Putamen (tissue), 1 donor: ENCODE measurements at places on chromosomes 2 and 18.

DNA sequence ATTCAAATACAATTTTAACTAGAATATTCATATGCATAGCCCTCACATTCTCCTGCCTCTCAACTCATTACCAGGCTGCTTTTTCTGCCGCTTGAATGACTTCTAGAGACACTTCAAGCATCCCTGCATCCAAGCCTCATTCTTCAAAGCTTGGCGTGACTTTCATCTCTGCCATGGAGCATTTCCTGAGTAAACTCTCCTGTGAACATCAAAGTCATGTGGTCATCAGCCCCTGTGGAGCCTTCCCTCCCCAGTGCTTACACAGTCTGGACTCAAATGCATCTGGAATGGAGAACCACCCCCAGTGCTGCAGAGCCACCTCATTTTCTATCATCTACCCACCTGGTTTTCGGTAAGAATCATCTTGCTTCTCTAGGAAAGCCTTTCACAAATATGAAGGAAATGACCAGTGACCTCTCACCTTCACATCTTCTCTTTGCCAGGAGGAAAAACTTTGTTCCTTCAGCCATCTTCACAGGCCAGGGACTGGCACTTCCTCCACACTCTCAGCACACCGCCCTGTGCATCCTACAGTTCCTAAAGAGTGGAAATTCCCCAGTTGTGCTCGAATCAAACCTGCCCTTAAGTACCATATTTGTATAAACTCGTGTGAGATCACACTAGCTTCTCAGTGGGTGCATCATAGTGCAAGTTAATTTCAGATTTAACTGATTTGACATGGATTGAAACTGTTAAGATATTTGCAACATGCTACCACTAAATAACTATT, 116.4 kb downstream of the COL6A3 start:
- DNase-seq, result no peak

DNA sequence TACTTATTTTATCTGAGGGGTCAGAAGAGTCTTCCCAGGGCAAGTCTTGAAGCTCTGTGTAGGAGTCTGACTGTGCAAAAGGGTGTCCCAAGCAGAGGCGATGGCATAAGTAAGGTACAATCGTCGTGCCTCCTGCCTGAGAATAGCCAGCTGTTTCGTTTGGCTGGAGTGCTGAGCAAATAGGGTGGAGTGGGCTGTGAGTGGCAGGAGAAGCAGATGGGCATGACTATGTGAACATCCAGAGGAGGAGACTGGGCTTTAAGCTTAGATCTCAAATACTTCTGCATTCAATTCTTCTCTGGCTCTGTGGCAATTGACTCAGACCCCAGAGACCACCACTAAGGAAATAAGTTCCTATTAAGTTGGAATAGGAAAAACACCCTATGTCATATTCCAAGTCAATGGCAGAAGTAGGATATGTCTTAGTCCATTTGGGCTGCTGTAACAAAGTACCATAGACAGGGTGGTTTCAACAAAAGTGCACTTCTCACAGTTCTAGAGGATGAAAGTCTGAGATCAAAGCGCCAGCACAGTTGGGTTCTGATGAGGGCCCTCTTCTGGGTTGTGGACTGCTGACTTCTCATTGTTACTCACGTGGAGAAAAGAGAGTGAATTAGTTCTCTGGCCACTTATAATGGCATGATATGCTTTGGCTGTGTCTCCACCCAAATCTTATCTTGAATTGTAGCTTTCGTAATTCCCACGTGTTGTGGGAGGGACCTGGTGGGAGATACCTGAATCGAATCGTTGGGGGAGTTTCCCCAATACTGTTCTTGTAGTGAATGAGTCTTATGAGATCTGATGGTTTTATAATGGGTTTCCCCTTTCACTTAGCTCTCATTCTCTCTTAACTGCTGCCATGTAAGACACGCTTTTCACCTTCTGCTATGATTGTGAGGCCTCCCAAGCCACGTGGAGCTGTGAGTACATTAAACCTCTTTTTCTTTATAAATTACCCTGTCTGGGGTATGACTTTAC, 120.2 kb downstream of the LPIN1 start:
- no peak for DNase-seq

DNA sequence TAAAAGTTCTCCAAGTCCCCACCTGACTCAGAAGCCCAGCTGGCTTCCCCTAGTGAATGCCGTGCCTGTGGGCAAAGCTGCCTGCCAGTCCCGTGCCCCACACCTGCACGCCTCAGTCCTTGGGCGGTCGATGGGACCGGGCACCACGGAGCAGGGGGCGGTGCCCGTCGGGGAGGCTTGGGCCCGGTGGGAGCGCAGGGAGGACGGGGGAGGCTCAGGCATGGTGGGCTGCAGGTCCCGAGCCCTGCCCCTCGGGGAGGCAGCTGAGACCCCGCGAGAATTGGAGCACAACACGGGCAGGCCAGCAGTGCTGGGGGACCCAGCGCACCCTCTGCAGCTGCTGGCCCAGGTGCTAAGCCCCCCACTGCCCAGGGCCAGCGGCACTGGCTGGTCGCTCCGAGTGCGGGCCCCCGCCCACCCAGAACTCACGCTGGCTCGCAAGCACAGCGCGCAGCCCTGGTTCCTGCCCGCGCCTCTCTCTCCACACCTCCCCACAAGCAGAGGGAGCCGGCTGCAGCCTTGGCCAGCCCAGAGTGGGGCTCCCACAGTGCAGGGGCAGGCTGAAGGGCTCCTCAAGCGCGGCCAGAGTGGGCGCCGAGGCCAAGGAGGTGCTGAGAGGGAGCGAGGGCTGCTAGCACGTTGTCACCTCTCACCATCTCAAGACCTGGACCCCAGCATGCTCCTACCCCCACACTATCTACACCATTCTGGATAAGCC, 215.5 kb downstream of the TNS1 start:
- no peak for DNase-seq

DNA sequence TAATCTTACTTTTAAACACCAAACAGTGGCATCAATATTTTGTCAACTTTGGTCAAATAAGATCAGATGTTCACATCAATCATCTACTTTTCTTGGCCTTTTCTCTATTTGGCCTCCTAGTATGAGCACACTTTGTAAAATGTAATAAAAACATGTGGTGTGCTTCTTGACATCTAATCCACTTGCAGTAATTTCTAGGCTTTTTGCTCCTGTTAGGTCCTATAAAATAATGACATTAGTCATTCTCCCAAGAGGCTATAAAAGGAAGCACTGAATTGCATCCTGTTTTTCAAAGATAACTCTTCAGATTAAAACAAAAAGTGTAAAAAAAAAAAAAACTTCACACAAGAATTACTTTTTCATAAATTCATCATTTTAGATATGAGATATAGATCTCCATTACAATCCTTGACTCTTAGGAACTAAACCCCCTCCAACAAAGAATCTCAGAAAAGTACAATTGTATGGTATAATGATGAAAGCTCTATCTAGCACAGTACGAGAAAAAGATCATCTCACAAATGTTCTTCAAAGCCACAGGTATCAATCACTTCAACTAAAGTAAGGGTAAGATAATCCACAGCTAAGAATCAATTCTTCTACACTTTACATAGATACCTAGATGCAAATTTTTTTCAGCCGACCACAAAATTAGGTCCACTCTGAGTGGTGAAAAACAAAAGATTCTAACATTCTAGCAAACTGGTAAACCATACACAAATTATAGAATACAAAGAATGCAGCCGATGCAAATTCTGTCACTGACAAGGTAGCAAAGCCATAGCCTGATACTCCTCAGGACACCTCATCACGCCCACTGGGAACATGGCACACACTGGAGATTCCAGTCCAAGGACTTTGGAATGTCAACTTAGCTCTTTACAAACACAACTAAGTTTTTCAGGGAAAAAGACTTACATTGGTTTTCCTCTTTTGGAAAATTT, 2.7 kb downstream of the BCL2 start:
- no peak for DNase-seq

GRCh38 chr2:62144689-62145477, 51.0 kb upstream of the B3GNT2 start:
- DNase-seq, result no peak

DNA sequence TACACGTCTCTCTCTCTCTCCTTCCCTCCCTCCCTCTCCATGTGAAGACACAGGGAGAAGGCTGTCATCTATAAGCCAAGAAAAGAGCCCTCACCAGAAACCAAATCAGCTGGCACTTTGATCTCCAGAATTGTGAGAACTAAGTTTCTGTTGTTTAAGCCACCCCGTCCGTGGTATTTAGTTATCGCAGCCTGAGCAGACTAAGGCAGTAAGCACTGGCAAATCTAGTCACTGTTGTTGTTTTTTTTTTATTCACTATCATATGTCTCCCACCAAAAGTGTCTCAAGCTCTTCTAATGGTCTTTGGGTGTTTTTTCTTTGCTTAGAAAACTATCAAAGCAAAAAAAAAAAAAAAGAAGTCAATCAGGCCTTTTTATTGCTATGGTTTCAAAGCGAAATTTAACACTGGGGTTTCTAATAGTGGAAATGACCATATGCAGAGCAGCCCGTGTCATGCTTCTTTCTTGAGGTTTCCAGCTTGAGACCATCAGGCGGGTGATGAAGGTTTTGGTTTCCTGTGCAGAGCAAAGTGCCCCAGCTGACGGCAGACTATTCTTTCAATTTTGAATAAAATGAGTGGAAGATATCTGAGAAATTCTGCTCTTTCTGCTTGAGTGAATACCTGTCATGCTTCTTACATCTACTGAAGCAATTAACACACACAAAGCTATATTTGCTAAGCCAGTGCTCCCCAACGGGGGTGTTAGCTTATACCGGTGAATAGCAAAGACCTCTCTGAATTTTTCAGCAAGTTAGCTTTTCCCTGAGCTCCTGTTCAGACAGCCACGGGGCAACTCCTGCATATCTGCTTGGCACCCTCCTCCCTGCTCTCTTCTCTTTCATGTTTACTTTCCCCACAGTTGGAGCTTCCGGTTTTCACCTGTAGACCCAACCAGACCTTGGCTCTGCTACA, 394.1 kb upstream of the ATP5MC3 start:
- peak; percentile 64 for DNase-seq

- no peak for DNase-seq
Observed at GRCh38 chr2:111923276-111923804, 24.9 kb downstream of the MERTK start.

- DNase-seq, result no peak
Observed at GRCh38 chr2:59184276-59185020, 943.3 kb upstream of the FANCL start.

DNA sequence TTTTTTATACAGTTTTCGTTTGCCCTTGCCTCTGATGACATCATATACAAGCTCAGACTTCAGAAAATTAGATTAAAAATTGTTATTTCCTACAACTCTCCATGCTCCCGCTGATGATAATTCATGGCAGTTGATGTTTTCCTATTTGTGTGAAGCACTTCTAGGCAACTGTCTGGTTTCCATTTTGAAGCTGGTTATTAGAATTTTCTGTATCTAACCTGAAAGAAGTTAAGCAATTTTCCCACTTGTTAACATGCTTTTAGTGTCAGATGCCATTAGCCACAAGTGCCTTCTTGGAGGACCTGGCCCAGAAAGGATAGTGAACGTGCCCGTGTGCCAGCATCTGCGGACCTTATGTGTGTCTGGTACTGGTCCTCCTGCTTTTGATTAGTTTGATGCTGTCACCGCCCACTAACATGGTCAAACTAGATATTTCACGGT, 347.6 kb upstream of the RAB12 start:
- no peak for DNase-seq

- DNase-seq, result no peak
Observed at GRCh38 chr2:219995991-219996765, 368.7 kb downstream of the SLC4A3 start.

DNA sequence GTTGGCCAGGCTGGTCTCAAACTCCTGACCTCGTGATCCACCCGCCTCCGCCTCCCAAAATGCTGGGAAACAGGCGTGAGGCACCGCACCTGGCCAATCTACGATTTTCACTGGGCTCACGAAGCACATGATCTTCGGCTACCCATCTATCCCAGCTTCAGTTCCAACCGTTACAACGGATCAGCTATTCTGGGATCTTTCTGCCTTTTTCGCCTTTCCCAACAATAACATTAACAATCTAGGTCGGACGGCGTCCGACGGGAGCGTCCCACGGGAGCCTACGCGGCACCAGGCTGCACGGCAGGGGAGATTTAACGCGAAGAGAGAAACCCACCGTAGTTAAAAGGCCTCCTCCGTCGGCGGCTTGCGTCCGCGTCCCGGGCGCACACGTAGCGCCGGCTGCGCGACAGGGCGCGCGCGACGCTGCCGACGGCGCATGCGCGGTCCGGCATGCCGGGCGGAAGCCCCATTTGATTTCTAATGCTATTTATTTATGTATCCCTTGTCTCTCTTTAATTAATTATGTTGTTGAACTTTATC, at the start of gene MSL3B:
Gene MSL3B (minus strand): TSS at position 394 of the 540 bp plus-strand sequence.
- no peak for DNase-seq

DNA sequence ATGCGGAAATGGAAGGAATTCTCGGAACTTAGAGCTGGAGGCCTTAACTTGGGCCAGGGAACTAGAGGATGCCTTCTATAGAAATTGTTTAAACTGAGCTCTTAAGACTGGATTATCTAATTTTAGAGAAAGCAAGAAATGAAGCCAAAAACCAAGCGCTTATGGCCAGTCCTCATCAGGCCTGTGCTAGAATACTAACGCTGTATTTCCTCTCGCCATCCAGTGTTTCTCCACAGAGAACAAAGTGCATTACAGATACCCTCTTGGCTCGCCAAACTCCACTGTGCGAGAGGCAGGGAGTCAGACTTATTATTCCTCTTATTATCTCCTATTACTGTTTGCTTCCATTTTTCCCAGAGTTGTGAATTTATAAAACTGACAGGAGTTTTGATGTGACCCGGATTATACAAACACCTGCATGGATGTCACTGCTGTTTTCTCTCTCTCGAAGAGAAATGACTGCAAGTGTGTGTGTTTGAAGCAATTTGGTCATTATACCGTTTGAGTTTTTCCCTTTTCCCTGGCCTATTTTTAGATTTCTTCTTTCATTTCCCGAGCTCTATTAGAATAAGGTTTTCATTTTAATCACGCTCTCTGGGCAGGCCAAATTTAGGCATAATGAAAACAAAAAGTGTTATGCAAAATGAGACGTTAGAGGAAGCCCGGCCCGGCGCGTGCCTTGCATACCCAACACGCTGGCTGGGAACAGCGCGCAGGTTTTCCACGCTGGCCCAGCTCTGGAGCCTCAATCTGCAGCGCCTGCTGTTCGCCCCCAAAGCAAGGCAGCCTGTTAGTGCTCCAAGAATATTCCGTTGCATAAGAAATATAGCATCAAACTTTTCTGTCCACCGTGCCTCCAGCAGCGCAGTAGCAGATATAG, 103.3 kb downstream of the ALK start:
- DNase-seq, result peak; percentile 57

DNA sequence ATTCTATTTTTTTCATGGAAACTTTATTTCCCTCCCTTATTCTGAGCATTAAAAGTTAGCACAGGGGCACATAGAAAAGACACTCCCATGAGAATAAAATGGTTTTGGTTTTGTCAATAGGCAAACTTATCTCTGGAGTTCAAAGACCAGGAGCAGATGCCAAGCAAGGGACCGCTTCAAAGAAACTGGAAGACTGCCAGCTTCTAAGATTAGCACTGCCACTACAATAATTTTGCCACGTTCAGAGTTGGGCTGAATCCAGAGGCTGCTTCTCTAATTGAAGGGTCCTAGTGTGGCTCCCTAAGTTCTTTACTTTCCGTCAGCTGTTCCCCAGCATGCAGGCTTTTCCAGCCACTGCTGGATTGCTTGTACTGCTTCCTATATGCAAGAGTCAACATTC, 681.0 kb upstream of the GCFC2 start:
- no peak for DNase-seq
